ENCODE measurements at places on chromosomes 1 and 21.

- no peaks in the 10 kb centered on the region for H3K4me1 ChIP-seq
- no peak overlapping the region for H3K27ac ChIP-seq
- H3K36me3 ChIP-seq = no peaks in the 10 kb centered on the region
- no peak for DNase-seq
- peaks cover 3% of the 10 kb centered on the region for H3K27me3 ChIP-seq
These were observed 5.8 kb upstream of the LORICRIN start for GRCh38 chr1:153253693-153254092.

DNA sequence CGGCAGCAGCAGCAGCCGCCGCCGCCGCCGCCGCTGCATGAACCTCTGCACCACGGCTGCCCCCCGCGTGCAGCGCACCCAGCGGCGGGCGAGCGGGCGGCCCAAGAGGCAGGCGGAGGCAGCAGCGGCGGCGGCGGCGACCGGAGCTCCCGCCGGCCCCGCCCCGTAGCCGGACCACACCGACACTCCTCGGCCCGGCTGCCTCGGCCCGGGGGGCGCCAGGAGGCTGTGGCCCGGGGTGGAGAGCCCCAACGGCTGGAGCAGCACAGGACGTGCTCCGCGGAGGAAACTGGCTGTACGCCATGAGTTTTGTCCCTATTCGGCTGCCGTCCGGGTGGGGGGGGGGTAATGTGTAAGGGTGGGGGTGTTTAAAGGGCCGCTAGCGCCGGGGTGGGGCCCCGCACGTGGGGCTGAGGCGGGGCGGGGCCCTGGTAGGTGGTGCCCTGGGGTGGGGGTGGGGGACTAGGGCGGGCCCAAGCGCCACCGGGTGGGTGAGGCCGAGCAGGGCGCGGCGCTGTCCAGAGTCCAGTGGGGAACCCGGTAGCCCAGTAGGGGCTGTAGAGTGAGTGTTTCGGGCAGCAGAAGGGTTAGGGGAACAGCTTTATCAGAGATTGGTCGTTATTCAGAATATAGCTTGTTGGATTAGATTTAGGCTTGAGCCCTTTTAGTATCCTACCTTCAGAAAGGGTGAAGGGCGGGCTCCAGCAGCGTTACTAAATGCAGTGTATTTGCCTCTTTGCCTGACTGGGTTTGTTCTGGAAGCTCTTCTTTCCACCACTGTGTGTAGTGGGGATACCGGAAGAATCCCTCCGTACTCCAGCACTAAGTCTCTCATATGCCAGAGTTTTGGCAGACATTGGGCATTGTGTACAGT lies at the start of gene FAM78B:
Gene FAM78B, minus strand, starts transcription at position 304 of the 874 bp plus-strand sequence. CDS start 753 bp downstream, outside the sequence.
- no peak within 1 kb of the TSS for H3K4me3 ChIP-seq
- H3K4me1 ChIP-seq = peaks cover 8% of the 10 kb centered on the region
- DNase-seq = no peak
- no peak within 1 kb of the TSS for H3K27ac ChIP-seq

- no peak overlapping the region for H3K27ac ChIP-seq
- DNase-seq = no peak
- H3K4me3 ChIP-seq = no peak overlapping the region
- peaks cover 61% of the 10 kb centered on the region for H3K36me3 ChIP-seq
- no peaks in the 10 kb centered on the region for H3K4me1 ChIP-seq
These were observed 20.5 kb downstream of the MIER1 start for GRCh38 chr1:66945316-66945715.

GRCh38 chr1:219733511-219734174 lies 120.7 kb upstream of the ZC3H11B start:
- H3K4me3 ChIP-seq = no peak overlapping the region
- H3K36me3 ChIP-seq = no peaks in the 10 kb centered on the region
- DNase-seq = no peak
- H3K27me3 ChIP-seq = no peaks in the 10 kb centered on the region

- no peaks in the 10 kb centered on the region for H3K4me1 ChIP-seq
- no peaks in the 10 kb centered on the region for H3K27me3 ChIP-seq
- H3K27ac ChIP-seq = no peak overlapping the region
- no peaks in the 10 kb centered on the region for H3K36me3 ChIP-seq
- no peak overlapping the region for H3K4me3 ChIP-seq
These were observed 59.9 kb downstream of the TNN start for GRCh38 chr1:175127565-175127964.

- peaks cover 14% of the 10 kb centered on the region for H3K4me1 ChIP-seq
- peaks cover 41% of the 10 kb centered on the region for H3K36me3 ChIP-seq
- H3K4me3 ChIP-seq = peak overlapping the region; percentile 67
- peak overlapping the region; percentile 95 for H3K27ac ChIP-seq
- no peaks in the 10 kb centered on the region for H3K27me3 ChIP-seq
- DNase-seq = no peak
These were observed 672 bp downstream of the ENSA start for GRCh38 chr1:150628766-150629114.

DNA sequence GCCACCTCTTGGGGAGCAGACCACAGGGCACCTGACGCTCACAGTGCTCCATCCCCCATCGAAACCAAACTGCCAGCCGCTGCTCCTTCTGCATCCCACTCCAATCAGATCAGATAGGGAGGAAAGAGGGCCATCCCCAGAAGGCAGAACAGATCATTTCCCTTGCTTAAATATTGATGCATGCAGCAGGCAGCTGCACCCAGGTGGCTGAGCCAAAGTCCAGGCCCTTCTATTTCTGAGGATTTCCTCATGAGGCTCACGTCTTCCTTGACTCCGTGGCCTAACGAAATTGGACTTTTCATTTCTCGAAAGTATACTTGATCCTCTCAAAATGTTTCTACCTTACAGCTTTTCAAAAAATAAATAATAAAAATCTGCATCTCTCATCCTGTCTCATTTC lies 239.2 kb downstream of the ATG4C start:
- H3K36me3 ChIP-seq = no peaks in the 10 kb centered on the region
- no peak for DNase-seq
- H3K27ac ChIP-seq = no peak overlapping the region
- no peaks in the 10 kb centered on the region for H3K27me3 ChIP-seq
- H3K4me3 ChIP-seq = no peak overlapping the region
- H3K4me1 ChIP-seq = no peaks in the 10 kb centered on the region

DNA sequence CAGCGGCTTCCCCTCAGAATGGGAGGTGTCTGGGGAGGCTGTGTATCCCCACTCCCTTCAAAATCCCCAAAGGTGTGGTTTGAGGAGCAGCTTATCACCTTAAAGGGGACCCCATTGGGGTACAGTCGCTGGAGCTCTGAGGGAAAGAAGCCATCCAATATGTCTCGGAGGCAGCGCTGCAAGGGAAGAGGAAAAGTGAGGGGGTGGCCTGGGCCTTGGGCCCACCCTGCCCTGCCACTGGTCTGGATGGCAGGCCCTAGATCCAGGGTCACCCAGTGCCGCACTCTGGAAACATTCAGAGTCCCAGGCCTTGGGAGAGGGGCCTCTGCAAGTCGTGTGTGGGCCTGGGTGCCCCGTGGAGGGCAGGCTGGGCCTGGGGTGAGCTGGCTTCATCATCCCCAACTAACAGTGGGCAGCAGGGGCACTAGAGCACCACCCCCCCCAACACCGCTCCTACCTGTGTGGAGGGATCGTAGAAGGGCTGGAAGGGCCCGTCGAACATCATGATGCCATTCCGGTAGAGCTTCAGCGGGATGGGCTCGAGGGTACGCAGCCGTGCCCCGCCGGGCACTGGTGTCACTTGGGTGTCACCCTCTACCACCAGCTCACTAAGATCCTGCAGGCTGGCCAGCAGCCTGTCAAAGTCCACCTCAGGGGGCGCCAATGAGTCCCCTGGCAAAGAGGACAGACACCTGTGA lies 5.6 kb downstream of the SH3BGRL3 start:
- H3K4me1 ChIP-seq = peaks cover 96% of the 10 kb centered on the region
- peaks cover 33% of the 10 kb centered on the region for H3K36me3 ChIP-seq

GRCh38 chr1:230747890-230748800 lies 957 bp downstream of the CAPN9 start:
- peaks cover 2% of the 10 kb centered on the region for H3K4me1 ChIP-seq
- no peak overlapping the region for H3K4me3 ChIP-seq
- H3K27me3 ChIP-seq = no peaks in the 10 kb centered on the region
- no peak for DNase-seq
- no peaks in the 10 kb centered on the region for H3K36me3 ChIP-seq
- H3K27ac ChIP-seq = no peak overlapping the region

GRCh38 chr1:78840453-78841271 lies 165.9 kb downstream of the ADGRL4 start:
- no peaks in the 10 kb centered on the region for H3K36me3 ChIP-seq
- no peak for DNase-seq
- no peak overlapping the region for H3K4me3 ChIP-seq
- no peaks in the 10 kb centered on the region for H3K27me3 ChIP-seq

DNA sequence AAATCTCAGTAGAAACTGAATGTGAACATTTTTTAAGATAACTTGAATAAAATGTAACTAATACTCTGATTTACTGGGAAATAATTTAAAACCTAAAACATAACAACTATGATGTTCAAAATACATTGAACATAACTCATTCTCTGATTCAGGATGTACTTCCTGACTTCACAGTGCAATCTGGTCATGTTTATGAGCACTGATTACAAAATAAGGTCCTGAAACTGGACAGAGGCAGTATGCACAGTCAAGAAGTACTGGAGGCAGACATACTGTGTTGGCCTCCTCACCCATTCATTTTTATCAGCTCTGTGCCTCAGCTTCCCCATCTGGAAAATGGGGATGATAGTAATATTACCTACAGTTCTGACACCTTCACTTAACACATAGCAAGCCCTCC lies 651.3 kb downstream of the PTPRC start:
- H3K27ac ChIP-seq = no peak overlapping the region
- H3K36me3 ChIP-seq = no peaks in the 10 kb centered on the region
- H3K27me3 ChIP-seq = no peaks in the 10 kb centered on the region
- H3K4me1 ChIP-seq = peaks cover 3% of the 10 kb centered on the region
- no peak overlapping the region for H3K4me3 ChIP-seq

DNA sequence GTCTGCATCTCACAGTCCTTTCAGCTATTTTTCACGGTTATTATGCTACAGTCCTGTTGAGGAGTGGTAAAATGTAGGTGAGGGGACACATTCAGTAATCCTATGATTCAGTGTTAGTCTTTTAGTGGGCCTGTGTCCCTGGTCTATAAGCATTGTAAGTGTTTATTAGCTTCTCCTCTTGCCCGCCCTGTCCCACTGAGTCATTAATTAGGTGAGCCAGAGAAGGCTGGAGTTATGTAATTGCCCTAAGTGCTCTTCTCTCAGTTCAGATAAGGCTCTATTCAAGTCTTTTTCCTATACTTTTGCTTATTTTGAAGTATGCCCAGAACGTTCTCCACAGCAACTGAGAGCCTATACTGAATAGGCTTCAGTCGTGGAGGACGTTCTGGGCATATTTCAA lies 76.3 kb upstream of the ZRANB2 start:
- no peaks in the 10 kb centered on the region for H3K36me3 ChIP-seq
- H3K27me3 ChIP-seq = no peaks in the 10 kb centered on the region
- H3K4me3 ChIP-seq = no peak overlapping the region
- H3K27ac ChIP-seq = no peak overlapping the region
- DNase-seq = no peak

DNA sequence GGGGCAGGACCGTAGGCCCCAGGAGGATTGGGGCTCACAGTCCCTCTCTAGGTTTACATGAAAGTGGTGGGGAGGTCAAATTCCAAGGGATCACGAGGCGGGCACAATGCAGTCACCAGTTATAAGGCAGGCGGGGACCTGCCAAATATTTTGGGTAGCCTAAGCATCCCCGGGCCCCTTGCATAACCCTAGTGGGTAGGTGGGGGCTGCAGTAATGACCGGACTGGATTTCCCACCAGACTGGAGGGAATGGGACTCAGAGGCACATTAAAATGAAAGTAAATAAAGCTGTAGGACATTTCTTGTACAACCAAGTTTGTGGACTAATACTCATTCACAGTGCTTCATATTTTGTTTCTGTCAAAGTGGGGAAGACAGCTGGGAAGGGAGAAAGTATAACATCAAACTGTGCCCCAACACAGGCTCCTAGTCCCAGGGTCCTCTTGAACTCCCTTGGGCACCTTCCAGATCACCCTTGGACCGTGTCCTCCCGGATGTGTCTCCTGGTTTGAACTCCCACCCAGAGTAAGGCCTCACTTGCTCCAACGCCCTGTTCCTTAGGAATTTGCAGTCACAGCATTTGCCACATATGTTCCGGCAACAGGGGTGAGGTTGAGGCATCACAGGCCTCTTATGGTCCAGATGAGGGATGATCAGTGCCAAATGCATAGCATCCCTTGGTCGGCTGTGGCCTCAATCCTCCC lies 28.4 kb upstream of the KIAA0040 start:
- no peaks in the 10 kb centered on the region for H3K27me3 ChIP-seq
- no peaks in the 10 kb centered on the region for H3K36me3 ChIP-seq
- H3K4me3 ChIP-seq = no peak overlapping the region

DNA sequence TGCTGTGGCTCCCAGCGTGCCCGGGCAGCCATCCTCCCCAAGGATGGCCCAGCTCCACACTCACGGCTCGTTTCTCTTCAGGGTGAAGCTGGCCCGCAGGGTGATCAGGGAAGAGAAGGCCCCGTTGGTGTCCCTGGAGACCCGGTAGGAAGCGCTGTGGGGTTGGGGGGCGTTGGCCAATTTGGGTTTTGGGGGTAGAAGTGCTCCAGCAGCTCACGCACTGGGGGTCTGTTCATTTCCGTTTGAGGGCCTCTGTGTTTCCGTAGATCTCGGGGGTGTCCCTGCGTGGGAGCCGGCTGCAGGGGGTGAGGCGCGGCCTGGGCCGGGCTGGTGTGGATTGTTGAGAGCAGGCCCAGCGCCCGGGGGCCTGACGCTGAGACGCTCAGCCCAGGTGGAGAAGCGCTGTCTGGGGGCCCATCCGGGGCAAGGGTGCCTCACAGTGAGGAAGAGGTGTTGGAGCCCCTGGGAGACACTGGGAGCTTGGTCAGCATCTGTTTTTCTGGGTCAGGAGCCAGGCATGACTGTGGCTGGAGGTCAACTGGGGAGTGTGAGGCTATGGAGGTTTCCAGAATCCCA lies 12.6 kb downstream of the COL6A1 start:
- H3K27me3 ChIP-seq = no peaks in the 10 kb centered on the region
- H3K36me3 ChIP-seq = no peaks in the 10 kb centered on the region
- H3K4me1 ChIP-seq = no peaks in the 10 kb centered on the region
- no peak overlapping the region for H3K27ac ChIP-seq
- H3K4me3 ChIP-seq = no peak overlapping the region
- DNase-seq = no peak

GRCh38 chr1:44672961-44673674 lies 1.2 kb downstream of the TMEM53 start:
- H3K27ac ChIP-seq = no peak overlapping the region
- H3K4me3 ChIP-seq = peak overlapping the region; percentile 78
- H3K36me3 ChIP-seq = no peaks in the 10 kb centered on the region
- H3K27me3 ChIP-seq = no peaks in the 10 kb centered on the region
- no peak for DNase-seq

DNA sequence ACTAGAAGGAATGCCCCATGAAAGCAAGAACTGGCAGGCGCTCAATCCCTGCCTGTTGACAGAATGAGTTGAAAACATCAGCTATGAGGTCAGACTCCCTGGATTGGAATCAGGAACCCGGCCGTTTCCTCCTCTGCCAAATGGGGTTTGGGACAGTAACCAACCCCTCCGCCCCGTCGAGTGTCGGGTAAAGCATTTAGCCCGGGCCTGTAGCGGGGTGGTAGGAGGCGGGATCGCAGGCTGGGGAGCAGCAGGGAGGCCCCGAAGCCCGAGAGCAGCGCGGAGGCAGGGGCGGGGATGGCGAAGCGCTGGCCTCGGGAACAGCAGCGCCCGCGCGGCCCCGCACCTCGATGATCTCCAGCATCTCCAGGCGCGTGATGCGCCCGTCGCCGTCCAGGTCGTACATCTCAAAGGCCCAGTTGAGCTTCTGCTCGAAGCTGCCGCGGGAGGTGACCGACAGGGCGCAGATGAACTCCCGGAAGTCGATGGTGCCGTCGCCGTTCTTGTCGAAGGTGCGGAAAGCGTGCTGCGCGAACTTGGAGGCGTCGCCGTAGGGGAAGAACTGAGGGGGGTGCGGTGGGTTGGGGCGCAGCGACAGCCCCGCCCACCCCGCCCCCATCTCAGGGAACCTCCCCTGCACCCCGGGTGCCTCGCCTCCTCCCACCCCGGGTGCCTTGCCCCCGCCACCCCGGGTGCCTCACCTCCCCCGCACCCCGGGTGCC lies 7.5 kb downstream of the HPCAL4 start:
- H3K27me3 ChIP-seq = peaks cover 86% of the 10 kb centered on the region
- no peaks in the 10 kb centered on the region for H3K4me1 ChIP-seq
- H3K27ac ChIP-seq = no peak overlapping the region
- no peak for DNase-seq

Measured in thymus (tissue), 14 donors.